ENCODE measurements at places on chromosomes 1 and 21.

DNA sequence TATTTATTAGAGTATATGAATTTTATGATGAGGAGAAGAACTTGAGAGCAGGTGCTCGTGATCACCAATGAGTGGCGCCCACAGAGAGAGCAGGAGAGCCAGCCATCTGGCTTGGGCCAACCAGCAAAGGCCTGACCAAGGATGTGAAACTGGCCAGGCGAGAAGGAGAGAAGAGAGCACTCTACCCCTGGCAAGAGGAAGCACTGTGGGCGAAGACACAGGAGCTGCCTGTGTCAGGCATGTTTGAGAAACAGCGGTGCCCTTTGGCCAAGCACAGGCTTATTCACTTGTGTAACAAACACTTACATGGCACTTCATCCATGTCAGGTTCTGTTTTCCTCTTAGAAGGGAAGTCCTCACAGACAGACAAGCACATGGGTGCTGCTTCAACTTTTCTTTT, 4.2 kb upstream of the SIPA1L2 start:
- DNase-seq = no peak

DNA sequence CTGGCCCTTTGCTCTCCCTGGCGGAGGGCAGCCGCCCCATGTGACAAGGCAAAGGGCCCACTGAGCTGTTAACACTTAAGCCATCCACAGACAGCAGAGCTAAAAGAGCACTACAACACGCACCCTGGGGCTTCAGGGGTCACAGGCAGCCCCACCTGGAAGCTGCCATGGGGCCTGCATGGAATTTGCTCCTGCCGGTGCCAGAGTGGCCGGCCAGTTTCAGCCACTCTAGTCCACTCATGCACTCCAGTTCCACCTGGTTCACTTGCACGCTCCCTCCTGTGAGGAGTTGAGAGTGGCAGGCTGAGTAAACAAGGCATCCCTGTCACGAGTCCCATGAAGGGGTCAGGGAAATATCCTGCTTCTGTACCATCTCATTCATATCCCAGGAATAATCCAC, 55.3 kb downstream of the RIMS3 start:
- DNase-seq = no peak

DNA sequence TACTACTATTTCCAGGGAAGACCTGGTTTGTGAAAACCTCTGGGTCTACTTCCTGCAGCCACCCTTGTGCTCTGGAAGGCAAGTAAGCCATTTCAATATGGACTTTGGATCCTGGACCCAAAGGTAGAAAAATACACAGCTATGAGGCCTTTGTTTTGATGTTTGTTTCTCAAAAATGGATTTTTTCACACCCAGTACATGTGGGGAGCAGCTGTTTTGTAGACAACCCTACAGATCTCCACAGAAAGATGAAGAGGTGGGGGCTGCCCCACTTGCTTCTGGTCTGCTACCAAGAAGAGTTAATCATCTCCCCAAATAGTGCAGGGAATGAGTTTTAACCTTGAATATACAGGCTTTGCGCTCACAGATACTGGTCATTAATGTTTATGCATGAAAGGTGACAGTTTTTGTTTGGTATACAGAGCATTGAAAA, 29.2 kb downstream of the ZNF281 start:
- no peak for DNase-seq

- DNase-seq = no peak
Observed at GRCh38 chr1:6386371-6386949, 7.1 kb downstream of the ACOT7 start.

GRCh38 chr1:35888255-35888654, 5.2 kb downstream of the AGO1 start:
- no peak for DNase-seq

DNA sequence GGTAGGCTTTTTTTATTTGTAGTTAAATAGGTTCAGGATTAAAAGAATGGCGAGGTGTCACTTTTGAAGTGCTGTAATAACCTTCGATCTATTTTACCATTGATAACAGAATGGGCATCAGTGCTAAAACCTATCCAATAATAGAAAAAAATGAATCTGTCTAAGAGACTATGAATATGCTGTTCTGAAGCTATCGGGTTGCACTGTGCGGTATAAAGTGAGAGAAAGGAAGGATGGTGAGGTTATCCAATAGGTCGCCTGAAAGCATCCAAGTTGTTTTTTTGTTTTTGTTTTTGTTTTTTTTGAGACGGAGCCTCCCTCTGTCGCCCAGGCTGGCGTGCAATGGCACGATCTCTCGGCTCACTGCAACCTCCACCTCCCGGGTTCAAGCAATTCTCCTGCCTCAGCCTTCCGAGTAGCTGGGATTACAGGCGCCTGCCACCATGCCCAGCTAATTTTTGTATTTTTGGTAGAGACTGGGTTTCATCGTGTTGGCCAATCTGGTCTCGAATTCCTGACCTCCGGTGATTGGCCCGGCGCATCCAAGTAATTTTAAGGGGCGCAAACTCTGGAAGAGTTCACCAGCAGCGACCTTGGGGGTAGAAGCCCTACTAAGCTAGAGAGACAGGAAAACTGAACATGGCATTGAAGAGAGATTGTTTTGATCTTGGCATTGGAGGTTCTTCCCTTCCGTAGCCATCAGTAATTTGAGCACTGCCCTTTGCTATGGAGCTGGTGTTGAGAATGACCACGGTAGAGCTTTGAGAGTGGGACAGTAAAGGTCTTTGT, 8.7 kb upstream of the MDM4 start:
- DNase-seq = no peak

DNA sequence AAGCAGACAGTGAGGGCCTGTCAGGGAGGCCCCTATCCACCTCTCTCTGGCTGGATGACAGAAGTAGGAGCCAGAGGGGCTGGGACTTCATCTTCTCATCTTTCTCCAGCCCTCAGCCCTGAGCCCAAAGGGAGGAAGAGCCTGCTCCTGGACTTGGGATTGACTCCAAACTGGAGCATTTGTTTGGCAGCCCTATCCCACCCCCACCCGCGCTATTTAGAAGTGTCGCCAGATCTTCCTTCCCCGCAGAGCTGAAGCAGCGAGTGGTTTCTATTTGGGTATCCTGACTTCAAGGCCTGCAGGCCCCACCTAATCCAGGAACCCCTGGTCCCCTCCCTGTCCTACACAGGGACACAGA, 9.6 kb downstream of the NES start:
- DNase-seq = no peak

- no peak for DNase-seq
Observed at GRCh38 chr1:226642421-226642820, 93.9 kb downstream of the STUM start.

DNA sequence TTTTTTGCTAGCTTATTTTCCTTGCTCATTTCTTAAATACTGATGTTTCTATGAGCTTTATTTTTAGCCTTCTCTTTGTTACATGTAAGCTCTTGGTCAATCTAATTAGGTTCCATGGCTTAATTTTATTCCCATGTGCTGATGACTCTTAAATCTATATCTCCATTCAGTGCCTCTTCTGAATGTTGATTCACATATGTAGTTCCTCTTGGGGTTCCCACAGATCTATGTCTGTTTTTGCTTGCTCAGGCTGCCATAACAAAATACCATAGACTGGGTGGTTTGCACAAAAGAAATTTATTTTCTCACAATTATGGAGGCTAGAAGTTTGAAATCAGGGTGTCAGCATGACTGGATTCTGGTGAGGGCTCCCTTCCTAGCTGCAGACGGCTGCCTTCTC, 58.3 kb upstream of the PLA2G4A start:
- DNase-seq = no peak

DNA sequence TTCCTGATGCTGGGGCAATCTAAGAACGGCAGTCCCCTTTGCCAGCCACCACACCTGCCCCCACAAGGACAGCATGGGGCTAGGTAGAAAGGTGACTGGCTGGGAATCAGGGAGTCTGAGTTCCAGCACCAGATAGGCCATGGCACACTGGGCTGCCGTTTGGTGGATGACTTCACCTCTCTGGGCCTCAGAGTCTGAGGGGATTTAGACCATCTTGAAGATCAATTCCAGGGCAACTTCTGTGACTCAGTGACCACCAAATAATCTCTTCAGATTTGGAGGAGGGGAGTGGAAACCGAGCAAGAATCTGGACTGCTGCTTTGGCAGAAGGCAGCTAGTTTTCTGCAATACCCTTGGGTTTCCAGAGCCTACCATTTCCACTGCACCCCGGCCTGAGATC, 92.1 kb upstream of the EDN2 start:
- DNase-seq = no peak

DNA sequence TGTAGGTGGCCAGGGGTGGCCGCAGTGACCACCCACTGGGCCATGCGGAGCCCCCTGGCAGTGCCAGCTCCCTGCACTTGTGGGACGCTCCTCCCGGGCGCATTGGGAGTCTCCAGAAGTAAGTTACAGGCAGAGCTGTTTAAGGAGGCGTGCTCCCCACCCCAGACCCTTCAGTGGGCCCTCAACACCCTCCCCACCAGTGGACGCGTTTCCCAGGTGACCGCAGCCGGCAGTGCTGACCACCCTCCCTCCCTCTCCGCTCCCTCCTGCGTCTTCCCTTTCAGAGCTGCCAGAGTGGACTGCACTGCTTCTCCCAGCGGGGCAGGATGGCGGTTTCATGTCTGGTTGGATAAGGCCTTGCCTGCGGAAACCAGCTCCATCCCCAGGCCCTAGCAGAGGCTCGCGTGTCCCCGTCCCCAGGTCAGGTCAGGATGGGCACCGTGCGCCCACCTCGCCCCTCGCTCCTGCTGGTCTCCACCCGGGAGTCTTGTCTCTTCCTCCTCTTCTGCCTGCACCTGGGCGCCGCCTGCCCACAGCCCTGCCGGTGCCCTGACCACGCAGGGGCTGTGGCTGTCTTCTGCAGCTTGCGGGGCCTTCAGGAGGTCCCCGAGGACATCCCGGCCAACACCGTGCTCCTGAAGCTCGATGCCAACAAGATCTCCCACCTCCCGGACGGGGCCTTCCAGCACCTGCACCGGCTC, 1.1 kb downstream of the LRRC3 start:
- no peak for DNase-seq

DNA sequence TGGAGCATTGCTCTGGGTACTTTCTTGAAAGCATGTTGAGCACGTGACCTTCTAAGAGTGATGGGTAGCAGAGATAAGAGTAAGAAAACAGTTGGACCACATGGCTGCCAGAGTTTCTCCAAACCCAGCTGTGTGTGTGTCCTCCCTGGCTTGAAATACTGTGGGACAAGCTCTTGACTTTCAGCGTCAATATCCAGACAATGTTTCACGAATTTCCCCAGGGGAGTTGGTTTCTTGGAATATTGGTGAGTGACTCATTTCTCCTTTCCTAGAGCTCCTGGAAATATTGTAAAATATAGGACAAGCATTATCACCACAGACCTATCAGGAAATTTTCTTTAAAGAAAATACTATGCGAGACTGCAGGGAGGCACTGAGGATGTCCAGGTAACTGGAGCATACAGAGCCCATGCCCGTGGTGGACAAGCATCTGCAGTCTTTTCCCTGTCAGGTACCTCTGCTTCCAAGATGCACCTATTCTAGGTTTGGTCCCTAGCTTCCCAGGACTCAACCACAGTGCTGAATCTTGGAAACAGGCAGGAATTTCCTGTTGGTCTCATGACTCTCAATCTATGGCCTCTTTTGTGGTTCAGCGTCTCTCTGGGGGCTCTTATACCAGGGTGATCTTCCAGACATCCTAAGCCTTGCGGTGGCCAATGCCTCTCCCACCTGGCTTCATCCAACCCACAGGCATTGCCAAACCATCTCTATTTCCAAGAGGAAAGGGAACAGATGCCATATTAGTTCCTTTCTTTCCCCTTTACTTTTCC, 67.4 kb downstream of the KCNJ6 start:
- DNase-seq = no peak

DNA sequence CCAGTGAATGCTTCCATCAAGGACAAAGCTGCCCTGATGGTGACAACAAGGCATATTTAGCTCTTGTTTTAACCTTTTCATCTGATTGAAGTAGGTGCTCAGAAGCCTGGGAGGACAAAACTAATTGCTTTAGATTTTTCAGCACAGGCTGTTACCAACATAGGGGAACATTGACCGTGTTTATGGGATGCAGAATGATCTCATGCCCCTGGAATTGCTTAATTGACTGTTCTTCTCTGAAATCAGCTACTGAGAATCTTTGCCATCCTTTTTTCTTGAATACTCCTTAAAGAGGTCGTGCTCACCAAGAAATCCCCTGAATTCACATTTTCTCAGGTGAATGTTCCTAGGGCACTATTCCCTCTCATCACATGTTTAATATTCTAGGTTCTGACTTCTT, 95.9 kb upstream of the CCDC190 start:
- no peak for DNase-seq

- DNase-seq = no peak
Observed at GRCh38 chr21:37644636-37645035, 271.6 kb downstream of the KCNJ6 start.

DNA sequence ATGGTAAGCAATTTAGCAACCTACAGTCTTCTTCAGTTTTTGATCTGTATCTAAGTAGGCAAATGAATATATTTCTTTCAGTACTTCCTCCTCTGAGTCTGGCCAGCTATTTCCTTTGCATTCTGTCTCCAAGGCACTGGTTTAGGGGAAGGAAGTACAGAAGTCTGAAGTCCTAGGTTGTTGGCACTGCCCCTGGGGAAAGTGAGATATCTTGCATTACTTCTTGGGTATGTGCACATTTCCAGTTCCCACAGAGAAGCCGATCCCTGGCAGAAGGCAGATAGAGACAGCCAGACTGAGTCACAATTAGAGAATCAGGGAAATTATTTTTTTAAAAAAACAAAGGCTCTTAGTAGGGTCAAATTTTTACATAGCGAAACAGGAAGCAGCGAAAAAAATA, 98.8 kb downstream of the RASAL2 start:
- DNase-seq = no peak

- DNase-seq = no peak
Observed at GRCh38 chr1:108686614-108687313, 5.3 kb upstream of the PRPF38B start.

GRCh38 chr1:88376421-88376820, 307.7 kb upstream of the PKN2 start:
- no peak for DNase-seq

GRCh38 chr1:220347654-220348175, 75.5 kb upstream of the RAB3GAP2 start:
- DNase-seq = no peak

GRCh38 chr1:229623225-229623624, 2.7 kb downstream of the TAF5L start:
- DNase-seq = no peak

DNA sequence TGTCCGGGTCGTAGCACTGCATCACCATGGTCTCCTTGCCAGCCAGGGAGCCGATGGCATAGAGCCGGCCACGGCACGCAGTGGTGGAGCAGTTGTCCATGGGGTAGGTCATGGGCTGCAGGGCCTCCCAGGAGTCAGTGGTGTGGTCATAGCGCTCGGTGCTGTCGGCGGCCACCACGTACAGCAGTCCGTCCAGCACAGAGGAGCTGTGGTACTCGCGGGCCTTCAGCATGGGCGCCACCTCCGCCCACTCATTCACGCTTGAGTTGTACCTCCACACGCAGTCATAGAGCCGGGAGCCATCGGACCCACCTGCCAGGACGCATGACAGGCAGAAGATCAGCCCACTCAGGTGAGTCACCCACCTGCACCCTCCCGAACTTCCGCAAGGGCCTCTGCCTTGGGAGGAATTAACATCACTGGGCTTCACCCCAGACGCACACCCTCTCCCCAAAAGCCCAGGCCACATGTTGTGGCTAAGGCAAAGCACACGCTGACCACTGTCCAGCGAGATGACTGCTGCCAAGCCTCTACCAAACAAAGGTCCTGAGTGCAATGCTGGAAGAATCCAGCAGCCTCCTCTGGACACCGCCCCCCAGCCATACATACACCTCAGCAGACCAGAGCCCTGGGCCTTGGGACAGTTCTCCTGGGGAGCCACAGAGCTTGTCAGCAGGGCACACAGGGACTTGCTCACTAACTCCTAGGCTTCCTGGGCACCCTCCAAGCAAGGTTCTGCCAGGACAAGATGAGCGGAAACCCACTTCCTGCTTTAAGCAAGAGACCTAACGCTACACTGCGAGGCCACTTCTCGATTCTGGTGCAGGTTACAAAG, 3.3 kb downstream of the KLHL21 start:
- no peak for DNase-seq
